ENCODE measurements at places on chromosomes 16 and 17.

DNA sequence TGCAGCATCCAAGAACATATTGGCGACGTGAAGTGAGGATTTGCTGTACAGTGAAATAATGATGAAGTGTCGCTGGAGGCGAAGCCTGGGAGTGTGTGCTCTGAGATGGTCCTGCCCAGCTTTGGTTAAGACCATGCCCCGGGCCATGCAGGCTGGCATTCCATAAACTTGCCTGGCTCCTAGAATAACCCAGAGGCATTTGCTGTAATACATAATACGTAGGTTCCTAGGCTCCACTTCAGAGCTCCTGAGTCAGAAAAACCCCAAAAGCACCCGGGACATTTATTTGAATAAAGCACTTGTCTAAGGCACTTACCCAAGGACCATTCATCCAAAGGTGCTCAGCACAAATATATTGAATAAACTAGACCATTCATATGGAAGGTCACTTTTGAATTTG, 279.3 kb downstream of the ABCC12 start:
- no peak for DNase-seq

DNA sequence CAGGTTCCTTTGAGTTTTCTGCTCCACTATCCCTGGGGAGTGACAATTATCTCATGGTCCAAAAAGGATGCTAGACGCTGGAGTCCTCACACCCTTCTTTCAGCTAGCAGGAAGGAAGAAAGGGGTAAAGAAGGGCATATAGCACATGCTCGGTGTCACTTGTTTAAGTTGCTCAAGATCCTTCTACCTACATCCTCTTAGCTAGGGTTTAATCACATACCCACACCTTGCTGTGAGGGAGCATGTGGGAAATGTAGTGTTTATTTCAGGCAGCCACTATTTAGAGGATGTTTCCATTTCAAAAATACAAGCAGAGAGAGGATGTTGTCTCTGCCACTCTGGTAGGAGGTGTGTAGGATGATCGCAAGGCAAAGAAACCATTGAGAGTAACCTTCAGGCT, 4.5 kb downstream of the PRKCB start:
- no peak for DNase-seq

- DNase-seq, result no peak
Measured at GRCh38 chr17:77496831-77497577, 356.2 kb downstream of the SEC14L1 start.

GRCh38 chr17:64022611-64023063, 2.2 kb upstream of the ICAM2 start:
- no peak for DNase-seq

DNA sequence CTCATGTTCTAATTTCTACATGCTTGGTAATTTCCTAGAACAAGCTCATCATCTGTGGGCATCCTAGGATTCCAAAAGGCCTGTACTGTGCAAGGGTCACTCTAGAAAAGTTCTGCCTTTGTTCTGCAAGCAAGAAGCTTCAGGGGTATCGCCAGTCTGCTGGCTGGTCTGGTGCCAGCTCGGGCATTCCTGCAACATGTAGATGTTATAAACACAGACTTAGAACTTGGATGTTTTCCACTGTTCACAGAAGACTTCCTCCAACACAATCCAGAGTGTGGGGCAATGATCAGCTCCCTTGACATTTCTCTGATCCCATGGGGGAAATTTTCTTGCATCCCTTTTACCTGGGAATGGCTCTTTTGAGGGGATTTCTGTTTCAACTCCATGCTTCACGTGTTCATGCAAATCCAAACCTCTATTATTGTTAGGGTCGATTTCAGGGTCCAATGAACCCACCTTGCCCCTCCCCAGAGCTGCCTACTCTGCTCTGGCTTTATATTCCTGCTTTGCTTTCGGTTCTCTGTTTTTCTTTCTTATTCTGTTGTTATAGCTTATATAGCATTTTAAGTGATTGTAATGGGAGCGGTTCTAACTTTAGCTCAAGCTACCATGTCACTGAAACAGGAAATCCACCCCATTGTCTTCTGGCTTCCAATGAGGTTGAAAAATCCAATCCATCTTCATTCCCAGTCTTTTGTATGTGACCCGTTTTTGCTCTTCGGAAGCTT, 25.3 kb downstream of the UBE2O start:
- DNase-seq, result no peak

GRCh38 chr17:40417258-40417608, 463 bp downstream of the TOP2A start:
- no peak for DNase-seq

Data from HTR-8/SVneo (cell line).